ENCODE measurements at places on chromosomes 12 and 14.

GRCh38 chr12:64670919-64671639 is 60.8 kb downstream of the RASSF3 start:
- DNase-seq, result no peak

DNA sequence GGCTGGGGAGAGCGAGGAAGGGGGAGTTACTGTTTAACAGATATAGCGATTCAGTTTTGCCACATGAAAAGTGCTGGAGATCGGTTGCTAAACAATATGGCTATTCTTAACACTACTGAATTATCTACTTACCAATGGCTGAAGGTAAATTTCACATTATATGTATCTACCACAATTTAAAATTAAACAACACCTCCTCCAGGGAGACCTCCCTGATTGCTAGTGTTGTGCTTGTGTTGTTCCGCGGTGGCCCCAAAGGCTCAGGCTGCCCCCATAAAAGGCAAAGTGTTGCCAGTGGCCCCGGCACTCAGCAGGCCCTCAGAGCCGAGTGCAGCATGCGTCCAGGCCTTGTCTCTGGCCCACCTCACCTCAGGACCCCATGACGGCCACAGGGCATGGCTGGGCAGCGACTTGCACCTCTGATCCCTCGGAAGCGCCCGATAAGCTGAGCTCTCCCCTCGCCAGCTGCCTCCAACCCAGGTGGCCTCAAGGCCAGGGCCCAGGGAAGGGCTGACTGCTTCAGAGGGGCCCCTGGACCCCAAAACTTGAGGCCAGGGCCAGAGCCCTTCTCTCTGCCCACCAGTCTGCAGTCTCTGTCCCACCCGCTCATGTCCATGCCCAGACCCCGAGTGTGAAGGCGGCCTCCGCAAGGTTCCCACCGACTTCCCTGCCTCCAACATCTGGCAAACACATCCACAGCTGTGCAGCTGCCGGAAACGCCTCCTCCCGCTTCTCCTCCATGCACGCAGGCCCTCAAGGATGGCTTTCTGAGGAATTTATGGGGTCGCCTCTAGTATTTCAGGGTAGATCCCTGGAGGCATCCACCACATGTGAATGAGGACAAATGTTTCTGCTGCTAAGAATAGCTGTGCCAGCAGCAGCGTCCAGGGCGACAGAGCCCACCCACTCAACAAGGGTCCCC is 60.0 kb downstream of the NCOR2 start:
- no peak for DNase-seq

- no peak for DNase-seq
These were observed 95.4 kb upstream of the CDKN3 start for GRCh38 chr14:54301359-54301758.

DNA sequence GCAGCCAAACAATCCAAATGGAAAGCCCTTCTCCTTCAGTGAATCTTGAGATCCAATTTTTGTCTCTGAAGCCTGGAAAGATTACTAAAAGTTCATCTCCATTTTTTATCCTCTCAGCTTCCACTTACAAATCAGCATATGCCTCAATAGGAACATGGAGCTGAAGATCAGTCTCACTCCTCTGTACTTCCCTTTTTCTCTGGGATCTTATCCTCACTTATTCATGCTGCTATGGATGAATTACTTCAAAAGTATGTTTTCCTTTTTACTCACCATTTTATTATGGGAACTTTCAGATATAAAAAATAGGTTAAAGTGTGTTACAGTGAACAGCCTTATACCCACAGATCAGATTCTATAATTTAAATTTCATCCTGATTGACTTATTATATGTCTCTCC is 14.4 kb upstream of the NTF3 start:
- no peak for DNase-seq

- no peak for DNase-seq
These were observed 26.6 kb downstream of the GPRC5D start for GRCh38 chr12:12925388-12925787.

- DNase-seq, result no peak
These were observed 40.9 kb downstream of the ATL1 start for GRCh38 chr14:50600849-50601248.

GRCh38 chr12:130199581-130200390 is 37.5 kb downstream of the FZD10 start:
- no peak for DNase-seq

DNA sequence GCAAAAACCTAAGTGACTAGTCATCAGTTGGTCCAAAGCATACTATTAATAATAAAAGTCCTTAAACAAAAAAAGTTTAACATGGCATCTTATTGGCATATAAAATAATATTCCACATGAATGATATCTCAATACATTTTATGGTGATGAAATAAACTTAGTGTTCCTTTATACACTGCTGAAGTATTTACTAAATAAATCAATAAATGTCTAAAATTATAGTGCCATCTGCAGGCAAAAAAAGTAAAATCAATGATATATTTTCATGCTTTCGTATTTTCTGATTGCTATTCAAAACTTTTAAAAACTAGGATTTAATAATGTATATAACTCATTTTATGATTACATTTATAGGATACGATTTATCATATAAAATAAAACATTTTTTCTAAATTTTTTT is 30.5 kb downstream of the PUS7L start:
- no peak for DNase-seq

Data from activated CD4-positive, CD25-positive, alpha-beta regulatory T cell (primary cell).